ENCODE measurements at places on chromosomes 16 and 17. TPM values are rescaled to one million over a fixed set of nuclear protein-coding genes. Genes with fewer than 3 reads are reported as not detected.

ALOXE3 gene
- polyA plus RNA-seq: not detected

KRTAP2-2 gene
- polyA plus RNA-seq: not detected

GLP2R gene
- 10.9 TPM for polyA plus RNA-seq

TERB1 gene
- polyA plus RNA-seq: not detected

TMEM219 gene
- 120 TPM for polyA plus RNA-seq

SRCIN1 gene
- 3.0 TPM for polyA plus RNA-seq

FBXW10 gene
- 0.03 TPM for polyA plus RNA-seq

ACAP1 gene
- 4.3 TPM for polyA plus RNA-seq

TNP2 gene
- not detected for polyA plus RNA-seq

HBQ1 gene
- not detected for polyA plus RNA-seq

SEPTIN1 gene
- polyA plus RNA-seq: 3.5 TPM

NEUROD2 gene
- not detected for polyA plus RNA-seq

RRAD gene
- 26.1 TPM for polyA plus RNA-seq

TBC1D3C gene
- 1.9 TPM for polyA plus RNA-seq

UTS2R gene
- not detected for polyA plus RNA-seq

HSPB9 gene
- 0.11 TPM for polyA plus RNA-seq

DRG2 gene
- 35.9 TPM for polyA plus RNA-seq

TBC1D3E gene
- polyA plus RNA-seq: 0.06 TPM

- DNase-seq: no peak
Measured at GRCh38 chr16:58299757-58300349, 5.0 kb upstream of the PRSS54 start.

DNA sequence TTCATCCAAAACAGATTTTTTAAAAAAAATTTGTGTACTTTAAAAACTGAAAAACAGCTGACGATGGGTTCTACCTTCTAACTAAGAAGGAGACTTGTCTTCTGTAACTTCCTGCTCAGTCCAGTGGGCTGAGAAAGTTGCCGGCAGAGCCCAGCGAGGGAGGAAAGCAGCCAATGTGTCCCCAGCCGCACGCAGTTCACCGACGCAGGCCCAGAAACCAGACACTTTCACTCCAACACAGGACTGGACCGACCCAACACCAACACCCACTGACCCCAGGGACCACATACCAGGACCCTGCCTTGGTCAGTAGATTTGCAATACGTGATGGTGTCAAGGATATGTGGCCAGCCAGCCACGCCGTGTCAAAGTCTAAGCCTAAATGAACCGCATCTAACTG lies 25.6 kb downstream of the TRAP1 start:
- no peak for DNase-seq

- DNase-seq: no peak
Measured at GRCh38 chr17:36507266-36507665, 20.8 kb downstream of the ZNHIT3 start.

DNA sequence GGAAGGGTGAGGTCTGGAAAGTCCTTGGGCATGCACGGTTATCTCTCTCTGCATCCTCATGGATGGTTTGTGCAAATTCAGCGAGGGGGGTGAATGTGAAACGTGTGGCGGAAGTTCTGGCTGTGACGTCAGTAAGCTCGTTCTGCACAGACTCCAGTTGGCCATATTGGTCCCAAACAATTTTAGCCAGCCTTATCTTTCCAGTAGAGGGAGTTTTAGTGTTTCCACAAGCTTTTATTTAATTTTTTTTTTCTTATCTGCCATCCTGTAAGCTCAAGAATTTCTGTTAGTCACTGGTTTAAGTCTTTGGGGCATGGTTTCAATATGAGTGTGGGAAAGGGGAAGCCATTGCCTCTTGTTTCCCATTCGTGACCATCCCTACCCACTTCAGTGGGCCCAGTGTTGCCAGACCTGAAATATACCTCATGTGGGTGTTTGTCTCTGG lies 39.0 kb downstream of the HLF start:
- DNase-seq: no peak

DNA sequence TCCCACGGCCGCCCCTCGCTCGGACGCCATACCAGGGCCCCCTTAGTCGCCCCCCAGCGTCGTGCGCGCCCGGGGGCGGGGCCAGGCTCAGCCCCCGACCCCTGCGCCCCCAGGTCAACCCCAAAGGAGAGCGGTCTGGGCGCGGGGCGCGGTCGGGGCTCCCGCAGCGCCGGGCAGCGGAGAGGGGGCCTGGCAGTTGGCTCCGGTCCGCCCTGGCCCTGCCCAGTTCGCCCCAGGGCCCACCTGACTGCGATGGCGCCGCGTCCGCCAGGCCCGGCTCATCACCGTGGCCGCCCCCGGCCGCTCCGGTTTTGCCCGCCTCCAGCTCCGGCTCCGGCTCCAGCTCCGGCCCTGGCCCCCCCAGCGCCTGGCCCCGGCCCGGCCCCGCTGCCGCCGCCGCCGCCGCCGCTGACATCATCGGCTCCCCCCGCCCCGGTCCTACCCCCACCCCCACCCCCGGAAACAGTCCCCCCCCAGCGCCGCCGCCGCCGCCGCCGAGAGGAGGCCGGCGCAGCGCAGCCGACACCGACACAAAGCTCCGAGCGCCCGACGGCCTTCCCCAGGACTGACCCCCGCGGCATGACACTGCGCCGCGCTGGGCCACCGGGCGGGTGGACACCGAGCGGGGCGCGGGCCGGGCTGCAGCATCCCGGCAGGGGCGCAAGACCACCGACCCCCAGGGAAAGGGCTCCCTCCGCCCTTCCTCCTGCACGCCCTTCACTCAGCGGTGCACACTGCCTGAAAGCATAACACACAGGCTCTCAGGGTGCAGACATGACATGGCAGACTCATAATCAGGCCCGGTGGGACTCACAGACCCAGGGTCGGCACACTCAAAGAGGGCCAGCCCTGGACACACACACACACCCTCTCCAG lies at the start of gene ZBTB4:
TSS of gene ZBTB4 (minus strand) at position 419 of the 876 bp plus-strand sequence. CDS start 12,830 bp downstream, outside the sequence.
- no peak for DNase-seq

GRCh38 chr17:77827039-77827438 lies 131.5 kb upstream of the TNRC6C start:
- DNase-seq: no peak

GRCh38 chr17:1830288-1830687 lies 483 bp downstream of the RPA1 start:
- DNase-seq: no peak

DNA sequence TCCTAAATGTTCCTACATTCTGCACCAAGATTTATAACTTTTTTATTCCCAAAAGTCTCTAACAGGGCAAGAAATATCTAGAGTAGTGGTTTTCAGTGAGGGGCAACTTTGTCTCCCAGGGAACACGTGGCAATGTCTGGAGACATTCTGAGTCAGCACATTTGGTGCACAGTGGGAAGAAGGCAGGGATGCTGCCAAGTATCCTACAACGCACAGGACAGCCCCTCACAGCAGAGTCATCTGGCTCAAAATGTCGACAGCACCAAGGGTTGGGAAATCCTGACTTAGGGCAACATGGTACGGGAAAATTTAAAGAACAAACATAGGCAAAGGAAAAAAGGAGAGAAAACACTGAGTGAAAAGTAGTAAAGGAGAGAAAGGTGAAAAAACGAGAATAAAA lies 61.8 kb downstream of the SMG6 start:
- no peak for DNase-seq

GRCh38 chr17:81365148-81365600 lies 30.1 kb upstream of the BAHCC1 start:
- DNase-seq: no peak

DNA sequence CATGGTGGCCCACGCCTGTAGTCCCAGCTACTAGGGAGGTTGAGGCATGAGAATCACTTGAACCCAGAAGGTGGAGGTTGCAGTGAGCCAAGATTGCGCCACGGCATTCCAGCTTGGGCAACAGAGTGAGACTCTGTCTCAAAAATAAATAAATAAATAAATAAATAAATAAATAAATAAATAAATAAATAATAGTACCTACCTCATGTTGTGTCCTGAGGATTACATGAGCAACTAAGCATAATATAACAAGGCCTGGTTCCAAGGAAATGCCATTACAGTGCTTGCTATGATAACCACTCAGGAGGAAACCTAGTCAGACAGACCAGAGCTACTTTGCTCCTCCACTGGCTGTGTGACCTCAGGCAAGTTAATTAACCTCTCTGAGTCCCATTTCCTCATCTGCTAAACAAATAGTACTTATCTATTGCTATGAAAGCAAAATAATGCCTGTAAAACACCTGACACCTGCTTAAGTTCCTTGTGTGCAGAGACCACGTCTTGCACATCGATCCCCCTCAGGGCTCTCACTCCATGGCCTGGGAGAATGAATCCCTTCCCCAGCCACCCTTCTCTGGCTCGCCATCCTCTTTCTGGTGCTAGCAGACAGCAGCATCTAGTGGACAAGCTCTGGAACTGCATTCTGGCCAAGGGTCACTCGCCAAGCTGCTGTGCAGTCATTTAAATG lies 7.5 kb downstream of the EPOP start:
- DNase-seq: no peak

- DNase-seq: no peak
Measured at GRCh38 chr16:11967195-11967911, 2.3 kb downstream of the TNFRSF17 start.

GRCh38 chr17:70558821-70559220 lies 389.5 kb downstream of the KCNJ2 start:
- DNase-seq: no peak

DNA sequence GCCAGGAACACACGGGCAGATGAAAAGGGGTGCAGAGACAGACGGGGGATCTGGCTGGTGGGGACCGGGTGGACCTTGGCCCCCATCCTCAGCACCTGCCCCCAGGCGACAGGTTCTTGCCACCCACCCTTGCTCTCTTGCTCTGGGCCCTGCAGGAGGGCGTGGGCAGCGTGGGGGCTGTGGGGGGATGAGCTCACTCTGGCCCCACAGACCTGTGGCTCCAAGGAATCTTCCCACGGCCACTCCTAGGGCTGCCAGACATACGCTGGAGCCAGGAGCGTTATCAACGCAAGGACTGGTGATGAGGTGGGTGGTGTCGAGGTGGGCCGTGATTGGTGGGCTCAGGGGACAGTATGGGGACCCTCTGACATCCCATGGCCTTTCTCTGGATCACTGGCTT lies 6.3 kb downstream of the CTRB1 start:
- DNase-seq: no peak

DNA sequence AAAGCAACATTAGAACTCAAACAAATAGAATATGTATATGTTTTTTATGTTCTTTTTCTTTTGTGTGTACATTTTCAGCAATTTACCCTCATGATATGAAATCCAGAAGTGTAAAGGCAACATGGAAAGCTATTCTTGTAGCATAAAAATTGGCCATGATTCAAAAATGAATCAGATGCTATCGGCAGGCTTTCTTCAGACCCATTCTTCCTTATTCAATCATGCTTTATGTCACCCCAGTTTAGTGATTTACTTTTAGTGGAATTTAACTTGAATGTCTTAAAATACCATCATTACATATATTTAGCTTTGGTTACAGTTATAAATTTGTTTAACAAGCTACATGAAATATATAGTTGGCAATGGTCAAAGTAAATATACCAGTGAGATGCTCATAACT lies 21.4 kb upstream of the SMIM36 start:
- no peak for DNase-seq

GRCh38 chr17:40023590-40024292 lies 8.5 kb downstream of the CSF3 start:
- DNase-seq: peak; percentile 15

DNA sequence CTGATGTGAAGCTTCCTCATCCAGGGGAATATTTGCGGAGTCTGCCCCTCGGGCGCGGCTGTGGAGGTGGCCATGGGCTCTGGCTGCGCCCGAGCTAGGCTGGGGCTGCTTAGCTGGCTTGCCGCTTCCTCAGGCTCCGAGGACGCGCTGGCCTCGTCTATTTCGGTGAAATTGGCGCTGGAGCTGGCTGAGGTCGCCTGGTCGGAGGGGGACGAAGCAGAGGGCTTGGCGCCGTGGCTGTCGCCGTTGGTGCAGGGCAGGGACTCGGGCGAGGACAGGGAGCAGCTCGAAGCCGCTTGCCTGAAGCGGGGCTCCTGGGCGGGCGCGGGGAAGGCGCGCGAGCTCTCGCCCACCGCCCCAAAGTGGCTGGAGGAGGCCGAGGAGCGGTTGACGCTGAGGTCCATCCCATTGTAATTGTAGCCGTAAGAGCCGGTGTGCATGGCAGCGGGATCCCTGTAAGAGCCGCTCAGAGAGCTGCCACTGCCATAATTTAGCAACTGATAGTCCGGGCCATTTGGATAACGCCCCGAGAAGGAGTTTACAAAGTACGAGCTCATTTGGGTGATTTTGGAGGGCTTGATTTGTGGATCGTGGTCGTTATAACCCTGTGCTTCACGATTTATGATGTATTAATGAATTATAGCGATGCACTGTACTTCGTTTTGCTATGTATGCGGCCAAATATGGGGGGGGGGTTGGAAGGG lies at the start of gene HOXB5:
TSS of gene HOXB5 (minus strand) at position 654 of the 704 bp plus-strand sequence. CDS start at position 557, 97 bp downstream.
- no peak for DNase-seq

DNA sequence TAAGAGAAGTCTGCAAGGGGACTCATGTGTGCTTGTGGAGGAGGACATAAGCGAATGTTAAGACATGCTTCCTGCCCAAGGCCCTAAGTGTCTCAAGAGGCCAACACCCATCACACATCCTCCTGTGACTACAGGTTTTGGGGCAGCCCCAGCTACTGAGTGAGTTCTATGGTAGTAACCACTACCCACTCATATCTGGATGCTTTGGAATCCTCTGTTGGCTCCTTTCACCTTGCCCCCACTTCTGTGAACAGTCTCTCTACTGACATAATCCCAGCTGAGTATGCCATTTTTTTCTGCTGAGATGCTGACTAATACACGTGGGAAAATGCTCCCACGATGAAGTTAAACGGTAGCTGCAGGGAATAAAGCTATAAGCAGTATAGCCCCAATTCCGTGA lies 153.5 kb downstream of the VPS53 start:
- no peak for DNase-seq

DNA sequence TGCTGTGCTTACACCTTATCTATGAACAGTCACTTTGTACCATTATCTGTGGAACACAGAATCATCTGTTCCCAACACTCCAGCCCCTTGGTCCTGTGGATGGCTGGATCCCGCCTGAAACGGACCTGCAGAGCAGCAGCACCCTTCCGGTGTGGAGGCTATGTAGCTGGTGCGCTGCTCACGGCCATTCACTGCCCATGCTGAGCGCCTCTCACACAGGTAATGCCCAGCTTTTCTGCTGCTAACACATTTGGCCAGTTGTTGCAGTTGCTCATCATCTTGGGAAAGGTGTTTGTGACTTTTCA lies 11.4 kb upstream of the PLK1 start:
- no peak for DNase-seq

DNA sequence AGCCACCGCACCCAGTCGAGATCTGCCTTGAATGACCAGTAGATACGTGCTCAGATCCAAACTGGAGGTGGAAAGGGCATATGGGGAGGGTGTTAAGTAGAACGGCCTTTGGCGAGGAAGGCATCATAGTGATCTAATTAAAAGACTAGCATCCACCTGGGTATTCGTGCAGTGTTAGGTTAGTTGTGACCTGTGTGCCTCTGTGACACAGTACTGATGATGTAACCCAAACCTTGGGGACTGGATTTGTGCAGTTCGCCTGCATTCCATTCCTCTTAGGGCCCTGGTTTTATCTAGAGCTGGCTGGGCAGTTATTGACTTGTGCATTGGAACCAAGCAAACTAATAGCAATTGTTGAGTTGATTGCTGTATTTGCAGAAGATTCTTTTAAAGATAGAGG lies 47.9 kb downstream of the SNX29 start:
- DNase-seq: peak; percentile 48

GRCh38 chr16:55642611-55643010 lies 13.2 kb upstream of the SLC6A2 start:
- DNase-seq: no peak

GRCh38 chr16:13997933-13998332 lies 73.2 kb upstream of the MRTFB start:
- no peak for DNase-seq

GRCh38 chr16:25493136-25493811 lies 198.5 kb upstream of the HS3ST4 start:
- no peak for DNase-seq

Measured in urinary bladder (tissue), 4 donors.